Uterus (tissue), 4 donors: ENCODE measurements at places on chromosomes 6 and 20. TPM values are rescaled to one million over a fixed set of nuclear protein-coding genes. Genes with fewer than 3 reads are reported as not detected.

DNA sequence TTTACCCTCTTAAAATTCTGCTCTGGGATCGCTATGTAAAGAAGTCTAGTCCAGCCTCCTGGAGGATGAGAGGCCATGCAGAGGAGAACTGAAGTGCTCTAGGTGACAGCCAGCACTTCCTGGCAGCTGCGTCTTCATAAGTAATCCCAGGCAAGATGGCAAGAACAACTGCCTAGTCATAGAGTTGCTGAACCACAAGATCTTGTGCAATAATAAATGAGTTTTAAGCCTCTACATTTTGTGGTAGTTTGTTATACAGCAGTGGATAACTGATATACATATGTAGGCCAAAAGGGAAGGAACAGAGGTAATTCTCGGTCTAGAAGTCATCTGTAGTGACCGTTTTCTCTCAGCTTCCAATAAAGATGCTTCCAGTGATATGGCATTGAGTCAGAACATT lies 103.8 kb upstream of the FLRT3 start:
- H3K4me1 ChIP-seq = no peaks in the 10 kb centered on the region
- H3K4me3 ChIP-seq = no peak overlapping the region
- H3K27ac ChIP-seq = no peak overlapping the region
- H3K27me3 ChIP-seq = no peaks in the 10 kb centered on the region

The NHLRC1 gene
- 1.4 TPM for total RNA-seq

- no peak overlapping the region for H3K27ac ChIP-seq
- no peaks in the 10 kb centered on the region for H3K36me3 ChIP-seq
- DNase-seq = no peak
These were observed 33.5 kb upstream of the BMP2 start for GRCh38 chr20:6733965-6734364.

DNA sequence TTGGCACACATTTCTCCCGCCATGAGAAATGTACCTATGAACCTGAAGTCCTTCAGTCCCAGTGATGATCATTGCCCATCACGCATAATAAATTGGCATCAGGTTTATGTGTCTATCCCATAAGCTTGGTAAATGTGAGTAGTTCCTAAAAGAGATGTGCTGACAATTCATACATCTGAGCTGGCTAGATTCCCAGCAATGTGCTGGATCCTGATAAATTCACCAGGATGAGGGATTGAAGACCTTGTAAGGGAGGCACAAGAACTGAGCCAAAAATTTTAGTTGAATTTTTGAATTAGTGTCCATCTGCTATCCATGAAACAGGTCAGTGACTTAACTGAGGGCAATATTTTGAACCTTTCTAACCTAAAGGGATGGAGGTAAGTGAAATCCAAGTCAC lies 267.9 kb upstream of the CITED2 start:
- no peaks in the 10 kb centered on the region for H3K4me1 ChIP-seq
- no peak for DNase-seq
- no peaks in the 10 kb centered on the region for H3K27me3 ChIP-seq
- no peaks in the 10 kb centered on the region for H3K36me3 ChIP-seq
- H3K27ac ChIP-seq = no peak overlapping the region
- no peak overlapping the region for H3K4me3 ChIP-seq

The ADGRB3 gene
- 5.3 TPM for total RNA-seq

DNA sequence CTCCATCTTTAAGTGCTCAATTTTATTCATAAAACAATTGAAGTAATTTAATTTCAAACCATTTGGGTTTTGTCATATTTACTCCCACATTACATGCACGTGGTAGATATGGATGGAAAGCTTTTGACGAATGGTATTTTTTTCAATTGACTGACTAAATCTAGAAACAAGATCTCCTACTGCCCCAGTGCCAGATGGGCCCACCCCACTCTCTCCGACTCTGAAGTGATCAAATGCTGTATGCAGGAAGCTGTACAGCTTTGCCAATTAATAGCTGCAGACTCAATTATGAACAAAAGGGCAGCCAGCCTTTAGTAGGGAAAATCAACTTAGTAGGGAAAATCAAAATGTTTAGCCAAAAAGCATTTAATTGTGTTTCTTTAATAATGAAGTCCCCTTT lies 46.2 kb downstream of the PACRG start:
- DNase-seq = no peak
- H3K27me3 ChIP-seq = no peaks in the 10 kb centered on the region
- H3K36me3 ChIP-seq = no peaks in the 10 kb centered on the region
- no peak overlapping the region for H3K4me3 ChIP-seq

DNA sequence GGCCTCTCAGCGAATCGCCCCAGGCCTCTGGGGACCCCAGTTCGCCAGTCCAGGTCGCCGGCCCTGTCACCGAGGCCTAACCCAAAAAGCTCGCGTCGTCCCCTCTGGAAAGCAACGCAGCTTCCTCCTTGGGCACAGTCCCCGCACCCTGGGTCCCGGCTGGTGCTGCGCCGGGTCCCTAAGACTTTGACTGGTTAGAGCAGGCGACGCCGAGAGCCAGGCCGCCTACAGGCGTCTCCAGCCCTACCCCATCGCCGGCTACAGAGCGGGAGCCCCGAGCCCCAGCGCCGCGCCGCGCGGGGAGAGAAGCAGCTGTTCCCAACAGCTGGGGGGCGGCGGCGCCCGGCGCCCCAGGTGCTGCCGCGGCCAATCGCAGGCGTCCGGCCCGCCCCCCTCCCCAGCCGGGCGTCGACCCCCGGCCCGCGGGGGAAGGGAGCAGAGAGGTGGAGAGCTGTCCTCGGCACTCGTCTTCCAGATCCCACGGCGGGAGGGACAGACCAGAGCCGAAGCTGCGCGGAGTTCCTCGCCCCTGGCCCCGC lies 540 bp upstream of the RBM24 start:
- H3K4me3 ChIP-seq = peak overlapping the region; percentile 81
- no peaks in the 10 kb centered on the region for H3K4me1 ChIP-seq
- H3K27me3 ChIP-seq = no peaks in the 10 kb centered on the region
- H3K36me3 ChIP-seq = no peaks in the 10 kb centered on the region
- peak; percentile 51 for DNase-seq

The SDHAF4 gene
- 1.3 TPM for total RNA-seq

- H3K27me3 ChIP-seq = no peaks in the 10 kb centered on the region
- no peak overlapping the region for H3K4me3 ChIP-seq
- no peak overlapping the region for H3K27ac ChIP-seq
- DNase-seq = no peak
- no peaks in the 10 kb centered on the region for H3K4me1 ChIP-seq
These were observed 189.7 kb downstream of the SYNDIG1 start for GRCh38 chr20:24658920-24659660.

DNA sequence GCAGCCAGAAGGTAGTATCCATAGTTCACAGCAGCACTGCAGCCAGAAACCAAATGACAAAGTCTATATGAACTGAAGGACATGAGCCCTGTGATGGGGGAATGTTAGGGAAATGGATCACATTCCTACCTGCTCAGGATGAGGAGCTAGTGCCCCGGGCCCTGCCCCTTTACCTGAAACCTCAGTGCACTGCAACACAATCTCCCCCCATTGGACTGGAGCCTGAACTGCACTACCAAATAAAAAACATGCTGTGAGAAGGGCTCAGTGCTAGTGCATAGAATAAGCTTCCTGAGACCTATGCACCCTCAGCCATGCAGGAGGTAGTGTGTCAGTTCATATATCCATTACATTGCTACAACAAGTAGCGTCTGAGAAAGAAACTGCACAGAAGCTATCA lies 477.8 kb downstream of the HACE1 start:
- no peak for DNase-seq
- no peaks in the 10 kb centered on the region for H3K36me3 ChIP-seq
- no peak overlapping the region for H3K27ac ChIP-seq

The SIRPA gene
- total RNA-seq = 11.5 TPM

- H3K36me3 ChIP-seq = no peaks in the 10 kb centered on the region
- no peak overlapping the region for H3K4me3 ChIP-seq
- DNase-seq = no peak
- no peaks in the 10 kb centered on the region for H3K27me3 ChIP-seq
- H3K27ac ChIP-seq = no peak overlapping the region
- no peaks in the 10 kb centered on the region for H3K4me1 ChIP-seq
These were observed 9.5 kb downstream of the PHACTR3 start for GRCh38 chr20:59613861-59614260.

The PTCHD4 gene
- 0.29 TPM for total RNA-seq

DNA sequence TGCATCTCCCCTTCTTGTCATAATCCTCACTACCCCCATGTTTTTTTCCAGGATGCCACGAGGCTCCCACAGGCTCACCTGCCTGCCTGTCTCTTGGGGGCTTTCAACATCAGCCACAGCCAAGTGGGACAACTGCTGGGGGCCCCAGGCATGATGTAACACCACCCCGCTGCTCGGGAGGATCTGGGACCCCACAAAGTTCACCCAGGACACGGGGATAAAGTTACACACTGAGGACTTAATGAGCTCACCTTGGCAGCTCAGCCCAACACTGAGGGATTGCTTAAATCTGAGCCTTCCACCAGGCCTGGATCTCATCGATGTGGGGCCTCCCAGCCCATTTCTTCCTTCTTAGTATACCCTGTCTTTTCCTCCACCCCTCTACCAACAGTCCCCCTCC lies 56.4 kb upstream of the NNAT start:
- no peak overlapping the region for H3K4me3 ChIP-seq
- no peak for DNase-seq
- H3K27ac ChIP-seq = no peak overlapping the region
- no peaks in the 10 kb centered on the region for H3K36me3 ChIP-seq

- H3K27ac ChIP-seq = no peak overlapping the region
- H3K27me3 ChIP-seq = no peaks in the 10 kb centered on the region
- no peaks in the 10 kb centered on the region for H3K4me1 ChIP-seq
- H3K36me3 ChIP-seq = no peaks in the 10 kb centered on the region
- no peak overlapping the region for H3K4me3 ChIP-seq
- no peak for DNase-seq
These were observed 30.0 kb downstream of the OTOR start for GRCh38 chr20:16778159-16778558.

DNA sequence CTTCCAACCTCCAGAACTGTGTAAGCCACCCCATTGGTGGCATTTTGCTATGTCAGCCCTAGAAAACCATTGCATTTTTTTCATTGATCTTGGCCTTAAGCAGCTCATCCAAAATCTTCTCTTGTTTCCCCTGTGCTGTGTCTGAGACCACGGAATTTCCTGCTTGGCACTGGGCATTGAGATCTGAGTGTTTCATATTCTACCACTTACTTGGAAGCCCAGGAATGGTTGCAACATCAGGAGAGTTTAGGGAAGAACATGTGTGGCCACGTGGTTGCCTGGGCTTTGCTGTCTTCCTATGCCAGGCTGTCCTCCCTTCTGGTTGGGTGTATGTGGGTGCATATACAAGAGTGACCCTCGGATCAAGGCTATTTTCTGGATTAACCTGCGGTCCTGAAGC lies 139.3 kb upstream of the PMEPA1 start:
- DNase-seq = no peak
- H3K4me1 ChIP-seq = no peaks in the 10 kb centered on the region
- no peak overlapping the region for H3K4me3 ChIP-seq
- no peak overlapping the region for H3K27ac ChIP-seq
- no peaks in the 10 kb centered on the region for H3K36me3 ChIP-seq

The RAD21L1 gene
- total RNA-seq = not detected

GRCh38 chr6:67640484-67640883 lies 994.6 kb upstream of the ADGRB3 start:
- H3K4me3 ChIP-seq = no peak overlapping the region
- peaks cover 3% of the 10 kb centered on the region for H3K36me3 ChIP-seq
- H3K27ac ChIP-seq = no peak overlapping the region
- no peak for DNase-seq

DNA sequence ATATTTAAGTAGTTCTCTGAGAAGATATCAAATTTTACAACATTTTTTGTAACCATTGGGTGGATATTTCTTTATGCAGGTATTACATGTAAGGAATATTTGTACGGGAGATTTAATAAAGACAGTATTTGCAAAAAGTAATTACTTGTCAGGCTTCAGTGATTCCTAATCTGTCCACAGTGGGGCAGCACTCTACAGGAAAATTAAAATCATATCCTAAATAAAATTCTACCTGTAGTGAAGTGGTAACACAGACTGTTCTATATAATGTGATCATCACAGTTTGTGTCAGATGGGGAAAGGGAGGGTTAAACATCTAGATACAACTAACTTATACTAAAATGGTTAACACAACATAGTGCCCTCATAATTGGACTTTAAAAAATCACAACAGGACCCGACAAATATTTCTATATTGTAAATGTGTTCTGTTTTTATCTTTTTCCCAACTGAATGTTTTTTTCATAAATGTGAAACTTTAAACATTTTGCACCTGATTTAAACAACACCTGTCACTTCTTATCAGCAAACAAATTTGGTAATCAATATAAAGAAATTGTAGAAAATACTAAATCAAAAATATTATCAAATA lies 145.6 kb upstream of the MANEA start:
- DNase-seq = no peak
- no peaks in the 10 kb centered on the region for H3K36me3 ChIP-seq
- no peak overlapping the region for H3K27ac ChIP-seq
- no peak overlapping the region for H3K4me3 ChIP-seq
- H3K4me1 ChIP-seq = no peaks in the 10 kb centered on the region
- H3K27me3 ChIP-seq = no peaks in the 10 kb centered on the region

DNA sequence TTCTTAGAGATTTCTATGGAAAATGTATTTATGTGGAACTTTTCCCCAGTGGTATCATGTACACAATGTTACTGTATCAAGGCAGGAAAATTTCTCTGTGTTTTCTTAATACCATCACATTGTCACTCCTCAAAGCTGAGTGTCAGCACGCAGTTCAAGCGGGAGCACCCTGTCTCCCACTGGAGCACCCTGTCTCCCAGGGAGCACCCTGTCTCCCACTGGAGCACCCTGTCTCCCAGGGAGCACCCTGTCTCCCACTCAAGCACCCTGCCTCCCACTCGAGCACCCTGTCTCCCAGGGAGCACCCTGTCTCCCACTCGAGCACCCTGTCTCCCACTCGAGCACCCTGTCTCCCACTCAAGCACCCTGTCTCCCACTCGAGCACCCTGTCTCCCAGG lies 51.3 kb downstream of the PSMG4 start:
- H3K4me3 ChIP-seq = no peak overlapping the region
- no peaks in the 10 kb centered on the region for H3K27me3 ChIP-seq
- H3K36me3 ChIP-seq = no peaks in the 10 kb centered on the region
- no peak overlapping the region for H3K27ac ChIP-seq
- H3K4me1 ChIP-seq = no peaks in the 10 kb centered on the region

The VGLL2 gene
- not detected for total RNA-seq

The GJA10 gene
- total RNA-seq = not detected

The ISM1 gene
- not detected for total RNA-seq

The BPIFA1 gene
- not detected for total RNA-seq

The FBXO9 gene
- total RNA-seq = 13.8 TPM

GRCh38 chr6:14626556-14626955 lies 509.0 kb downstream of the CD83 start:
- no peak overlapping the region for H3K27ac ChIP-seq
- H3K4me1 ChIP-seq = no peaks in the 10 kb centered on the region
- H3K4me3 ChIP-seq = no peak overlapping the region
- no peak for DNase-seq
- H3K27me3 ChIP-seq = no peaks in the 10 kb centered on the region

The IYD gene
- total RNA-seq = not detected

GRCh38 chr20:1616858-1617434 lies 2.9 kb downstream of the SIRPB1 start:
- H3K4me3 ChIP-seq = no peak overlapping the region
- H3K36me3 ChIP-seq = no peaks in the 10 kb centered on the region
- no peaks in the 10 kb centered on the region for H3K4me1 ChIP-seq
- H3K27me3 ChIP-seq = no peaks in the 10 kb centered on the region
